Large intestine (tissue), 12 donors: ENCODE measurements at places on chromosomes 4 and X.

GRCh38 chr4:7785017-7785416 lies 154.6 kb downstream of the AFAP1 start:
- no peak for DNase-seq

DNA sequence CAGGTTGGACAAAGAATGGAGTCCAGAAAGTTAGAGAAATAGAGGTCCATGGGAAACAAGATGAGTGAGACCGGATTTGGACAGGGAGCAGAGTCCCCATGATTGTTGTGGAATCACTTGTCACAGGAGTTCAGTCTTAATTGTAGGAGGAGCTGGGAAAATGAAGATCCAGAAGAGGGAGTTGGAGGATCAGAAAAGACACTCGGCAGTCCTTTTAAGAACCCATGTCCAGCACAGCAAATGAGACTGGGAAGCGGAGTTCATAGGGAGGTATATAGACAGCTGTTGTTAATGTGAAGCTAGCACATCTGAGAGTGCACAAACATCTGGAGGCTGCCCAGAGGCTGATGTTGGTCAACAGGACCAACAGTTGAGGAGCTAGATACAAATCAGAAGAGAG lies 111.4 kb upstream of the RXFP1 start:
- no peak for DNase-seq

DNA sequence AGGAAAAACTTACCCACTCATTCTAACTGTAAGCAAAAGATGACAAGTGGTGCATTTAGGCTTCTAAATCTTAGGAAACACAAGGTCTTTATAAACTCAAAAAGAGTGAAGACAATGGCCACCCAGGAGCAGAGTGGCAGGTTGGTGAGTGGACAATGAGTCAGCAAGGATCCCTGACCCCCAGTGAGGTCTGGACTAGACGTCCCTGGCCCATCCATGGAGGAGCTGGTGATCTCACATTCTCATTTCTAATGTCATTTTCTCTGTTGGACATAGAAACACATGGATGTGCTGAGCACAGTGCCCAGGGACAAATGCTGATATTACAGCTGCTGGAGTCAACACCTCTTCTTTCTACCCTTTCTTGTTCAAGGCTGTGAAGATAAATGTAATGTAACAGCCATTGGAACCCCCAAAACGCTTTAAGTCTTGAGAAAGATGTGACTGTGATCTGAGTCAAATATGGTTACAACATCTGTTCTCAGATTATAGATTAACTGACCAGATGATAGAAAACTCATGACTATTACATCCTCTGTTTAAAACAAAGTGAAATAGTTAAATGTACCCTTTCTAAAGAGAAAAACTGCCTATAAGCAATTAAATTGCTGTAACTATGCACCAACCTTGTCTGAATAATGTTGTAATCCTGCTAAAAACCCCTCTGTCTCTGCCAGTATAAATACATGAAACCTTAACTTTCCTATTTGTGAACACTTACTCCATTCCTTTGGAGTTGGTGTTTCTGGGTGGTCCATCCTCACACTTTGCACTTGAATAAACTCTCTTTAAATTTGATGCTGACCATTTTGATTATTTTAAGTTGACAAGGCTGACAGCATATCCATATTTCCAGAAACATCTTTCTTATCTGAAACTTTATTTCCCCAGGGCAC lies 92.7 kb downstream of the USP46 start:
- DNase-seq = no peak

DNA sequence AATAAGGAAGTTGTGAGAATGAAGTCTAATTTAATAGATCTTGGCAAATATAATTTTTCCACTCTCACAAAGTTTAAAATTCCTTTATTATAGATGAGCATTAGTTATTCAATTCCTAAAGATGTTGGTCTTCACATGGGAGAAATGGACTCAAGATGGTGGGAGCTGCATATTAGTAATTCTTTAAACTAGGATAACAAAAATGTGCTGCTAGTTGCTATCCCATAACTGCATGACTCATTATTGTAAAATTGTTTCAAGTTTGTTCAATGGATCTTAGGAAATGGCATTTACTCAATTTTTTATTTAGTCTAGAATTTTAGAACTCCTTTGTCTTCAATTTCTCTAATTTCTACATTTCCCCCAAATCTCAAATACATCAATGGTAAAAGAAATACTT lies 155.8 kb downstream of the ATP10D start:
- DNase-seq = no peak

DNA sequence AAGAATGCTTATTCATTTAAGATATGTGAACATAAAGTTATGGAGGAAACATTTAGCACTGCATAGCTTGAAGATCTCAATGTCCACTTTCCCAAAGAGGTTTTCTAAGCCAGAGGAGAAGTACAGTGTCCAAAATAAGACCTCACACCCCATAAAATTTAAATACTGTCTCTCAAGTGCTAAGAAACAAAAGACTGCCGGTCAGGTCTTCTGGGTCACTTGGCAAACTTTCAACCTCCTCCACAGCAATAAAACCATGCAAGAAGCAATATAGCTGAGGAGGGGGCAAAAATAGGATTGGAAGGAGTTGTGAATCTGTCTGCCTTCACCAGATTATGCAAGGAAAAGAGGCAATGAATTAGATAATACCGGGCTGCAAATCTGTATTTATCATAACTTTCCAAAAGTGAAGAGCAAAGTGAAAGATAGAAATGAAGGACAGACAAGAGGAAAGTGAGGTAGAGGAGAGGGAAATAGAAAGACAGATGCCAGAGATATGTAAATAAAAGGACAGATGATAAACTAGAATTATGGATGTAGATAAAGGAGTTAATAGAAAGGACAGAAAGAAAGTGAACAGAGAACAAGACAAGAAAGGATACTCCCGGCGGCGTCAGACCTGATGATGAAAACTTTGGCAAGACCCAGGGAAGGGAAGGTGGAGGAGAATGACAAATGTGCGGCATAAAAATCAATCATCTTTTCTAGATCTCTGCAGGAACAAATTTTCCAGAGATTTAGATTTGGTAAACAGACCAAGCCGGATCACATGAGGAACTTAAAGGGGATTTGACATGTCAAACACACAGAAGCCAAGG lies 152.7 kb upstream of the FAM241A start:
- DNase-seq = peak; percentile 14

DNA sequence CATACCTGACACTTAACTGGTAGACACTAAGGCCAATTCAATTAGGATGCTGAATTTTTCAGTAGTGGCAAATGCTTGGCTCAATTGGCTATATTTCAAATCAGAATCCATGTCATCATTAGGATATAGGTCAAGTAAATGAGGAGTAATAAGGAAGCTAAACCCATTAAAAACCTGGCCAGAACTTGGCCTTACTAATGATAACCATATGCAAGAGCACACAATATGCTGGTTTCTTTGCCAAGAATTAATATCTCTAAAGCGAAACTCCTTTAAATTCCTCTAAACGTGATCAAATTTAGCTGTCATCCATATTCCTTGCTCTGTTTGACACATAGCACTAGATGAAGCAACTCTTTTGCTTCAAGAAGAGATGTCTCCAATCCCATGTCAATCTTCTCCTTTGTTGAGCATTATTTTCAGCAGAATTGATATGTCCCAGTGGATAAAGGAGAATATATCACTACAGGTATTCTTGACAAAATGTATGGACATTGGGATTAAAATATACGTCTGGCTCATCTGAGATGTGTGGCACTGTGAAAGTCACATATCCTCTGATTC lies 206.1 kb upstream of the ANKRD50 start:
- DNase-seq = no peak

- DNase-seq = no peak
Measured at GRCh38 chr4:182662551-182662950, 254.6 kb downstream of the DCTD start.

DNA sequence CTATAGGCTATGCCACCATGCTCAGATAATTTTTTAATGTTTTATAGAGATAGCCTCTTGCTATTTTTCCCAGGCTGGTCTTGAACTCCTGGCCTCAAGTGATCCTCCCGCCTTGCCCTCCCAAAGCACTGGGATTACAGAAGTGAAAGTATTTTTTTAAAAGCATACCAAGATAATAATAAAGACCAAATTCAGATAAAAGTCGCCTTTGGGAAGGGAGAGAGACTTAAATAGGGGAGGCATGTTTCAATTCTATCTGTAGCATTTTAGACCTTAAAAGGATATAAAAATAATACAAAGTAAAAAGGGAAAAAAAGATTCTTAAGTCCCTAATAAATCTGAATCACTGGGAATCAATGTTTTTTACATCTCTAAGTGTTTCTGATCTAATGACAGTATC lies 108.9 kb downstream of the AFAP1 start:
- no peak for DNase-seq

- no peak for DNase-seq
Measured at GRCh38 chr4:136823020-136823419, 709.3 kb downstream of the PCDH18 start.

- DNase-seq = no peak
Measured at GRCh38 chr4:56655209-56655626, 25.9 kb downstream of the HOPX start.

DNA sequence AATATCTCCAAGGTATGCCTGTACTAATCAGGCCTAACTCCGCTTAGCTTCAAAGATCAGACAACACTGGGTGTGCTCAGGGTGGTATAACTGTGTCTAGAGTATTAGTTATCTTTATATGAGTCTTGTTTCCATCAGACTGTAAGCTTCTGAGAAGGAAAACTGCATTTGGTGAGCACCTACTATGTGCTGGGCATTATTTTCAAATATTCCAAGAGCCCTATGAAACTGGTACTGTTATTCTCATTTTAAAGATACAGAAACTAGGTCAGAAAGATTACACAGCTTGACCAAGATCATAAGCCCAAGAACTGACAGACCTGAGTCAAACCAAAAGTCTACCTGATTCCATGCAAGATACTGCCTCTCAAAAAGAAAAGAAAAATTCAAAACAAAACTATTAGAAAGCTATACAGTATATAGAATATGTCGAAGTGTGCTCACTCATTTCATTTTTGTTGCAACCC lies 44.4 kb downstream of the LRBA start:
- DNase-seq = no peak

- peak; percentile 51 for DNase-seq
Measured at GRCh38 chr4:41185614-41186592, 28.4 kb downstream of the APBB2 start.

DNA sequence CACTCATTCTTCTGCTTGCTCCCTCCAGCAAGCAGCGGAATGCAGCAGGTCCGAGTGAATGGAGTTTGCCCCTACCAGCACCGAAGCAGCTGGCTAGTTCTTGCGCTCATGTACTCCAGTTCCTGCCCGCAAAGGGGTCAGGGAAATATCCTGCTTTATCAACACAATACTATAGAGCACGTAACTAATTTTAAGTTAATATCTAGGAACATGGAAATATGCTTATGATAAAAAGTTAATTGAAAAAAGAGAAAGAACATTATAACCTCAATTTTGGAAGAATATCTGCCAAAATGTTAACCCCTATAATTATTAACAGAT lies 195.6 kb downstream of the SNCA start:
- DNase-seq = no peak

DNA sequence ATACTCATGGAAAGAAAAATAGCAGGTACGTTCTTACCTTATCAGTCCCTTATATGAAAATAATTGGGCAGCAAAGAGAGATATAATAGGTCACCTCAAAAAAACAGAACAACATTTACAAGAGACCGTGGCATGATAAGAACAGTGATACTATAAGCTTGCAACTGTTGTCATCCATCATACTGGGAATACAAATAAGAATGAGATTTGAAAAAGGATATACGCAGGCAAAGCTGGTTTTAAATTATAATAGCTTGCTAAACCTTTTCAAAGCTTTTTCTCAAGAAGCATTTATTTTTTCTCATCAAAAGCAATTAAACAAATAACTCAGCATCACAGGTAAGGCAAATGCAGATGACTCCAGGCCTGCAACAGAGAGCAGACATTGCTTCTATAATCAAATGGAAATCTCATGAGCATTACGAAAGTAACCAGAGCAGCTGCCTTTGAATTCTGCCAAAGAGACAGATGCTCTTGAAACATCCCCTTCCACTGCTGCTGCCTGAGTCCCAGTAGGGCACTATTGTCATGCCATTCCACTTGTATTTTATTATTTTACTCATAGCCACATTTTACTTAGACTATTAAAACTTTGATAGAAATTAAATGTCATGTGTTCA lies 620.6 kb upstream of the GNPDA2 start:
- DNase-seq = no peak

DNA sequence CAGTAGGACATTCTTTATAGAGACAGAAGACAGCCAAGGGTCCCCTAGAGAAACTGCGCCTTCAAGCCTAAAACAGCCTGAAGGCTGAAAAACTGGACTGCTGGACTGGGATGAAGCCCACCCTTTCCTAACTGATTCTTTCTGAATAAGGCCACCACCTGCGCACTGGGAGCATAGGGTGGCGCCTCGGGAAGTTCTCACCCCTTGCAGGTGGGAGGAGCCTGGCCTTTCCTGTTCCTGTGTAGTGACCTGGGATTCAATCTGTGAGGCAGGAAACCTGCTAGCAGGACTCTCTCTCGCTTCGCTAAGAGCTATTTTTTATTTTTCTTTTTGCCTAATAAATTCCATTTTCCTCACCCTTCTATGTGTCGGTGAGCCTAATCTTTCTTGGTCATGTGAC lies 61.8 kb upstream of the KLHL13 start:
- peak; percentile 4 for DNase-seq

DNA sequence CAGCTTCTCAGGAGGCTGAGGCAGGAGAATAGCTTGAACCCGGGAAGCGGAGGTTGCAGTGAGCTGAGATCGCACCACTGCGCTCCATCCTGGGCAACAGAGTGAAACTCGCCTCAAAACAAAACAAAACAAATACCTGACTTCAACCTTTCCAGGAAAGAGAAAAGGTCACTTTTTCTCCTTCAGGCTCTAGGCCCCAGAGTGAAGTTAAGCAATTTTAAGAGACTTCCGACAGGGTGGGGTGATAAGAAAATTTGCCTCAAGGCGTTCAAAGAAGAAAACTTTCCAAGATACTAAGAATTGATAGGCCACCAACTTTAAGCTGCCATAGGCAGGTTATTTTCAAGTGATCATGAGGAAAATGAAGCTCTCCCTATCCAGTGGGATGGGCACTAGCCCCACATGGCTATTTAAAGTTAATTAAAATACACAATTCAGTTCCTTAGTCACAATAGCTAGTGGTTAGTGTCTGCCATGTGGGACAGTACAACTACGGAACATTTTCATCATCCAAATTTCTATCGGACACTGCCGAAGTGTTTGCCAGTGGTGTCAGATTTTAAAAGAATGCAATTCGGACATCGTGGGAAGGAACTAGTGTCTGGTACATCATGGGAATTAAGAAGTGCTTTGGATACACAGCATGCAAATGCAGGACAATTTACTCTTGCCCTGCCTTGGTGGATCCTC lies 33.0 kb downstream of the SMS start:
- peak; percentile 44 for DNase-seq
